ENCODE measurements at places on chromosomes 1 and 21.

- ATAC-seq, result no peak
Measured at GRCh38 chr21:30329203-30329875, 8.2 kb downstream of the KRTAP27-1 start.

- ATAC-seq, result no peak
Measured at GRCh38 chr1:162299018-162299417, 77.6 kb downstream of the SPATA46 start.

DNA sequence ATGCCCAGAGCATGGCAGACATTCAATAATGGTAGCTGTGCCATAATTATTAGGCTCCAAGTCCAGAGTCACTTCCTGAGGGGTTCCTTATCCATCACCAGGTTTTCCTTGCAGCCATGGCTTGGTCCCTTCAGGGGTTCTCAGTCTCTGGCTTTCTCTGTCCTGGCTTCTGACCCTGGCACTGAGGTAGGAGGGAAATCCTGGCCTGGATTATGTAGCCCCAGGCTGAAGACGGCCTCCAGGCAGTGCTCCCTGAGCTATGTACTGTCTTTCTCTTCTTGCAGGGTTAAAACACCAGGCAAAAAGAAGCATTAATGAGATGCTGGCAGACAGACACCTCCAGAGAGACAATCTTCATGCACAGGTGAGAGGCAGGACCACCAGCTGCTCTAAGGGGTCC is 9.5 kb upstream of the PADI3 start:
- ATAC-seq, result no peak

- ATAC-seq, result no peak
Measured at GRCh38 chr1:91014475-91014874, 7.4 kb downstream of the ZNF644 start.

- ATAC-seq, result no peak
Measured at GRCh38 chr1:226092965-226093364, 30.4 kb downstream of the H3-3A start.

DNA sequence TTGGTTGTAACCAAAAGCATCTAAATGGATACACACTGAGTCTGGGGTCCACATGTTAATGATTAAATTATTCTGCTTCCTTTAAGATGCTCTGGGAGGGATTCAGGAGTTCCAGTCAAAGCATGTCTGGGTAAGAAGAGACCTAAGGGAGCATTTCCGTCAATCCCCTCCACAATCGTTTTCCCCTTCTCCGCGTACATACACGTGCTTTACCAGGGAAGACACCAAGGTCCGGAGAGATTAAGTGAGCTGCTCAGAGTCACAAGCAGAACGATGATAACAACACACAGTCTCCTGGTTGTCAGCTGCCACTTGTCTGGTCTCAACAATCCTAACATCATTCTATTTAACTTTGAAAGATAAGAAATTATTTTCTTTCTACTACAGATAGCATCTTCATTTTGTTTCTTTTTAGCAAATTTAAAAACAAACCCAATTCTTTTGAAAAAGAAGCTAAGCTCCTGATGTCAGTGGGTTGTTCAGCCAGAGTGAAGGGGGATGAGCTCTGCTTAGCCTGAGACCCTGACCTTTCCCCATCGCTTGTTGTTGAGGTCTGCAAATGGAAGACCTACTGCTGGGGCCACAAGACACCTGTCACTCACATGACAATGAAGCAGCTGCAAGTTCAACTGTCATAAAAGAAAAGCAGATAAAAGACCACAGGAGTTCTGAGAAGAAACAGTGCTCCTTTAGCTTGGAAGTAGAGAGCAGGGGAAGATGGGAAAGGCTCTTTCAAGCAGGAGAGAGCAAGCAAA is 4.5 kb downstream of the PAFAH2 start:
- no peak for ATAC-seq

Measured in gastroesophageal sphincter (tissue), 4 donors.